SK-N-SH (cell line): ENCODE measurements at places on chromosomes 3 and 15. TPM values are rescaled to one million over a fixed set of nuclear protein-coding genes. Genes with fewer than 3 reads are reported as not detected.
A peak's percentile ranks its signal among the peaks of the same experiment; 100 is the strongest.

Gene FETUB
- 0.05 TPM in 2 replicates for polyA plus RNA-seq

- H3K4me3 ChIP-seq = no peak overlapping the region
Observed at GRCh38 chr3:142366434-142366833, 81.4 kb downstream of the XRN1 start.

DNA sequence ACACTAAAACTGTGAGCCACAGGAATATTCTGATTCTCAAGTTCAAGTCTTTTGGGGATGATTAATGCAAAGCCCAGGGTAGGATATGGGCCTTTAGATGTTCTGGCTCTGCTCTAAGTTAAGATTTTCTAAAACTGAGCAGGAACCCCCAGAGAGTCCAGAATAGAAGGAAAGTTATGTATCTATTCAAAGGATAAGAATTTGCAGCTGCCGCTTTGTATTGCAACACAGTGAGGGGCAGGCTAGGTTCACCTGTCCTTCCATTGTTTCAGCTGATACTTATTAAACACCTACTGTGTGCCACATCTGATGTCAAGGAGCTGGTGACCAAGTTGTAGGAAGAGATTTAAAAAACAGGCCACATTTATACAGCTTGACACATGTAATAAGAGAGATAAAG lies 290.4 kb downstream of the MAGI1 start:
- no peak overlapping the region for H3K27ac ChIP-seq
- no peak for DNase-seq
- no peaks in the 10 kb centered on the region for H3K27me3 ChIP-seq
- no peaks in the 10 kb centered on the region for H3K36me3 ChIP-seq
- 0 out of 2 replicates have a peak, but pooled peaks cover 1% of the 10 kb centered on the region for H3K4me1 ChIP-seq
- no peak overlapping the region for H3K4me3 ChIP-seq

DNA sequence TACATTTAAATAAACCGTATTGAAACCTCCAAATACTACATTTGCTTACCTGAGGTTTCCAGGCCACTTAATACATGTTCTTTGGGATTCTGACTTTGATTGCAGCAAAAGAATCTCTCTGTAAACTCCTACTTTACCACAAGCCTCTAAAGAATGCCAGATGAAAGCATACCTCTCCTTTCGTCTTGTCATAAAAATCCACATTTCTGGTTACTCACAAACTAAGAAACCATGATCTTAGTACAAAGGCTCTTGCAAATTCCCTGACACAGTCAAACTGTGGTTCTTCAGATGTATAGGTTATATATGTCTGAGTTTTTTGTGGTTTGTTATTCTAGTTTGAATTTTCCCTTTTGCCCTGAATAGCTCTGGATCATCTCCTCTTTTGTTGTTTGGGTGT lies 188.4 kb downstream of the RAP2B start:
- no peaks in the 10 kb centered on the region for H3K27me3 ChIP-seq
- H3K4me3 ChIP-seq = no peak overlapping the region
- H3K36me3 ChIP-seq = no peaks in the 10 kb centered on the region
- H3K27ac ChIP-seq = no peak overlapping the region; the same call in 1 of the 2 replicates
- H3K4me1 ChIP-seq = no peaks in the 10 kb centered on the region

DNA sequence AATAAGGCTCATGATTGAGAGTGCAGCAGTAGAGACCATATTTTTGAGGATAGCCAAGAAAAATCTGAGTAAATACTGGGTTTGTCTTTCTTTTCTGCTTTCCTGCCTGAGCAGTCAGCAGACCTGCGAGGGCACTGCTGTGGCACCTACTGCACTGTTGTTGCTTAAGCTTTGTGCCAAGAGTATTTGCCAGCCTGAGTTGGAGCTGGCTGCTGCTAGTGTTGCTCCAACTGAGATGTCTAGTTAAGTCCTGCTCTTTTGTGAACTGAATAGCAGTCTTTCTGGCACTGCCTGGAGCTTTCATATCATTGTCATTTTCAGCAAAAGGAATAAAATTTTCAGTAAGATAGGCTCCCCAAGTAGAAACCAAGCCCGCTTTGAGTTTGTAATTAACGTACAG lies 214.5 kb upstream of the P2RY1 start:
- DNase-seq = no peak
- H3K4me3 ChIP-seq = no peak overlapping the region
- H3K4me1 ChIP-seq = no peaks in the 10 kb centered on the region; the same call in 1 of the 2 replicates
- no peaks in the 10 kb centered on the region for H3K27me3 ChIP-seq
- no peak overlapping the region for H3K27ac ChIP-seq

DNA sequence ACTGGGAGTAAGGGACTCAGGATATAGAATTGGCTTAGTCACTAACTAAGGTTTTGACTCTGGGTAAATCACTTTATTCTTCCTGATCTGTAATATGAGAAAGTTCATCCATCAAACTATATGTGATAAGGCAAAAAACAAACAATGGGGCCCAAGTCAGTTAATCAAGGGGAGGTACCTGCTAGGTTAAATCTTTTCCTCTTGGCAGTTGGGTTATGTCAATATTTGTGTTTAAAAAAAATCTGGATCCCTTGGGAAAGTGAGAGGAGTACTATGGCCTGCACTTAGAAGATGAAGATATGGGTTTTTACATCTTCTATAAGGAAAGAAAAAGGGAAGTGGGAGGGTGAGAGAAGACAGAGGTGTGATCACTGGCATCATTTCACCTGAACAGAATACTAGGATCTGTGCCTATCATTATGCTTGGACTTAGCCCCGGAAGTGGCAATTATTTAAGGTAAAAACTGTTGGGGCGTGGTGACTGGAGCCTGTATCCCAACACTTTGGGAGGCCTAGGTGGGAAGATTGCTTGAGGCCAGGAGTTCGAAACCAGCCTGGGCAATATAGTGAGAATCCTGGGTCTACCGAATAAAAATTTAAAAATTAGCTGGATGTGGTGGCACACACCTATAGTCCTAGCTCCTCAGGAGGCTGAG lies 2.8 kb upstream of the SLC28A2 start:
- no peaks in the 10 kb centered on the region for H3K27me3 ChIP-seq
- no peaks in the 10 kb centered on the region for H3K36me3 ChIP-seq
- no peak for DNase-seq
- no peaks in the 10 kb centered on the region for H3K4me1 ChIP-seq
- H3K4me3 ChIP-seq = no peak overlapping the region

- H3K27ac ChIP-seq = no peak overlapping the region
- H3K4me3 ChIP-seq = no peak overlapping the region
- no peaks in the 10 kb centered on the region for H3K36me3 ChIP-seq
- H3K4me1 ChIP-seq = no peaks in the 10 kb centered on the region
- no peak for DNase-seq
Observed at GRCh38 chr3:131619821-131620220, 117.0 kb upstream of the MRPL3 start.

Gene ADAMTS7
- 12.7 and 17.9 TPM in 2 replicates for polyA plus RNA-seq

Gene SLC22A14
- polyA plus RNA-seq = 0.10 and 0.16 TPM in 2 replicates

DNA sequence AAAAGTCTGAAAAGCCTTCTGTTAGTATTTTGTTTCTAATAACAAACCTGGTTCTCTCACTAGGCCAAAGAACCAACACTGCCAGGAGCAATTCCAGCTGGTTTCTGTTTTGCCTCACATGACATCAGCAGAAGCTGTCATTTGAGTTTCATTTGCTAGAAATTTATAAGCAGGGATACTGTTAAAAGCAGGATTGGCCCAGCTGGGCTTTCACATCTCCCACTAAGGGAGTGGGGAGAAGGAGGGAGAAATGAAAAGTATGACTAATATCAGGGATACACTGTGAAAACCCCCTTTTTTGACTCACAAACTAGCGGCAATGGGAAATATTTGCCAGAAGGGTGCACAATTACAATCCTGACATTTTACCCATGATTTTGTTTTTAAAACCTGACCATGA lies 5.3 kb downstream of the CCDC80 start:
- DNase-seq = peak; percentile 58
- H3K27ac ChIP-seq = peak overlapping the region; percentile 92
- peaks cover 25% of the 10 kb centered on the region for H3K36me3 ChIP-seq
- H3K4me3 ChIP-seq = peak overlapping the region; percentile 77

DNA sequence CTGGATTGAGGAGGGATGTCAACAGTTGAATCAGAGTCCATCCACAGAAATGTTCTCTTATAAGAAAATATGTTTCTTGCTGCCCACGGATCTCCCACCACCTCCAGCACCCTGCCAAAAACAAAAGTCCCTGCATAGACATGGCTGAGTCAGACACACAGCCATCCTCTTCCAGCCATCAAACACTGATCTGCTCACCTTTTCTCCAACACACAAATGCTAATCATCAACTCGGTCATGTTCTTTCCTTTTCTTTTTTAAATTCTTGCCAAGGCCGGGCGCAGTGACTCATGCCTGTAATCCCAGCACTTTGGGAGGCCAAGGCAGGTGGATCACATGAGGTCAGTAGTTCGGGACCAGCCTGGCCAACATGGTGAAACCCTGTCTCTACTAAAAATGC lies 110.7 kb upstream of the IL12A start:
- H3K27ac ChIP-seq = peak overlapping the region; percentile 51
- DNase-seq = no peak
- peaks cover 27% of the 10 kb centered on the region for H3K4me1 ChIP-seq
- H3K36me3 ChIP-seq = no peaks in the 10 kb centered on the region; the same call in 1 of the 2 replicates
- no peak overlapping the region for H3K4me3 ChIP-seq

Gene XIRP1
- polyA plus RNA-seq = not detected in 2 replicates

GRCh38 chr3:17514597-17514996 lies 227.8 kb downstream of the TBC1D5 start:
- no peaks in the 10 kb centered on the region for H3K4me1 ChIP-seq
- H3K27me3 ChIP-seq = no peaks in the 10 kb centered on the region
- no peaks in the 10 kb centered on the region for H3K36me3 ChIP-seq
- no peak for DNase-seq
- H3K4me3 ChIP-seq = no peak overlapping the region

DNA sequence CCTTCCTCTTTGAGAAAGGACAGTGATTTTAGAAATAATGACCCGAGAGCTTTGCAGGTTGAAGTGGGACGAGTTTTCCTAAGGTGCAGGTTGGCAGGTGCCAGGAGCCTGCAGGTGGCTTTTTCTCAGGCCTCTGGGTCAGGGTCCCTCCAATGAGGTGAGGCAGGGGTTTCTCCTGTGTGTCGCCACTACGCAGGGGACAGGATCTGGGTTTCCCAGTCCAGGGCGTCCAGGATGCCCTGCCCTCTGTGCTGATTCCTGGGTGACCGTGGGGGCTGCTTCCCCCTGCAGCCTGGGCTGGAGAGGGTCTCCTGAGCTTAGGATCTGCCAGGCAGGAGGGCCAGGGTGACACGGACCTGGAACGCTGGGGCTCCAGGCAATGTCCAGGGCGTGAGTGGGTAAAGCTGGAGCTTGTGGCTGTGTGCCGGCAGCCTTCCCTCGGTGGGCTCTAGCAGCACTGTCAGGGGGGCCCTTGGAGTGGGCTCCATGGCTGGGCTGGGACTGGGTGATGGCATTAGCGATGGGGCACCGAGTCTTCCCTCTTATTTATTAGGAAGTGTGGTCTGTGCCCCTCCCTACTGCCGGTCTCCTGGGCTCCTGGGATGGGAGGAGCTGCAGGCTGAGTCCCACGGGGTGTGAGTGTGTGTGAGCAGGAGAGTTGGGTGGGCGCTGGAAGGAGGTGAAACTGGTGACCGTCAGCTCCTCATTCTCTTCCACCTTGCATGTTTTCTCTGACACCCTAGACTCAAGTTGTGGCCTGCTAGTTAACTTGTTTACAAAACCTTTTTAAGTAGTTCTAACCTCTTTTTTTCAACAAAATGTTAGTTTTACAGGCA lies 1.8 kb downstream of the APBA2 start:
- no peaks in the 10 kb centered on the region for H3K4me1 ChIP-seq
- peak overlapping the region; percentile 69 for H3K4me3 ChIP-seq
- peak; percentile 47 for DNase-seq
- no peaks in the 10 kb centered on the region for H3K36me3 ChIP-seq

- DNase-seq = no peak
- no peaks in the 10 kb centered on the region for H3K27me3 ChIP-seq
- no peaks in the 10 kb centered on the region for H3K36me3 ChIP-seq
- no peak overlapping the region for H3K4me3 ChIP-seq
- no peak overlapping the region for H3K27ac ChIP-seq
Observed at GRCh38 chr15:57440799-57441198, 64.5 kb downstream of the CGNL1 start.

DNA sequence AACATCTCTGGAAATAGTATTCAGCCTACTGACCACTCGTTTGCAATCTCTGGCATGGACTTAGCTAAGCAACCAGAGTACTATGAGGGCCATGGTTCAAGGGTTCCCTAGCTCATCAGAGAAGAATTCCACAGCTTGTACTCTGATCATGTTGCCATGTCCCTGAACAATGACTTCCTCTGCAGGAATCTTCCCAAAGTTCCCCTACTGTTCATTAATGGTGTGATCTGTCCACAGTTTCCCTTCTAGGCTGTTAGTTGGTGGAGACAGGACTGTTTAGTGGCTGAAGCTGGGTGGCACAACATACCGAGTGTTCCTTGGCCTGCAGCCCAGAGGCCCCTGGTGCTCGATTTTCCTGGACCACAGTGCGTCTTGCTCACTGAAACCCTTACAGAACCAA lies 44.4 kb upstream of the GALNT15 start:
- no peaks in the 10 kb centered on the region for H3K27me3 ChIP-seq
- no peaks in the 10 kb centered on the region for H3K36me3 ChIP-seq
- peaks cover 8% of the 10 kb centered on the region; the same call in 1 of the 2 replicates for H3K4me1 ChIP-seq
- H3K27ac ChIP-seq = no peak overlapping the region
- no peak for DNase-seq

Gene BNC1
- polyA plus RNA-seq = not detected in 2 replicates

Gene KLF15
- polyA plus RNA-seq = 0.28 and 0.39 TPM in 2 replicates

GRCh38 chr3:71721651-71722157 lies 3.5 kb downstream of the EIF4E3 start:
- H3K4me3 ChIP-seq = no peak overlapping the region
- H3K27ac ChIP-seq = no peak overlapping the region
- H3K36me3 ChIP-seq = no peaks in the 10 kb centered on the region
- peaks cover 12% of the 10 kb centered on the region for H3K27me3 ChIP-seq
- DNase-seq = no peak
- H3K4me1 ChIP-seq = peaks cover 13% of the 10 kb centered on the region; the same call in 1 of the 2 replicates

Gene PIGZ
- polyA plus RNA-seq = 4.1 and 5.0 TPM in 2 replicates

Gene ITGA11
- polyA plus RNA-seq = 0.49 and 0.52 TPM in 2 replicates

- no peaks in the 10 kb centered on the region for H3K27me3 ChIP-seq
- no peak overlapping the region for H3K27ac ChIP-seq
- no peaks in the 10 kb centered on the region for H3K4me1 ChIP-seq
- DNase-seq = no peak
- H3K4me3 ChIP-seq = no peak overlapping the region
Observed at GRCh38 chr3:180142041-180142440, 105.3 kb upstream of the PEX5L start.

DNA sequence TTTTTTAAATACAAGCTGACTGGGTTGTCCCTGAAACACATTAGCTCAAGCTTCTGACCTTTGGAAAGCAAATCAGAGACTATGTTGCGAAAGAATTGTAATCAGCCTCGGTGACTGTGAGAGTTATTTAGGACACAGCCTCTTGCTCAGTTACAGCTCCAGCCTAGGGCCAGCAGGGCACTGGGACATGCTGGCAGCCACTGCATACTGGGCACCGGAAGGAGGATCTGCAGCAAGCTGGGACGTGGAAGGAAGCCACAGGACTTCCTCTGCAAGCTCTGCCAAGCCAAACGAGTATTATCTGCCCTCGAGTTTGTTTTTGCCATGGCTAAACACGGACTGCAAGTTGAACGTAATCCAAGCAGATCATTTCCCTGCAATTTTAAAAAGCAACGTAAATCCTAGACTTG lies 24.4 kb upstream of the COPG1 start:
- no peak overlapping the region for H3K4me3 ChIP-seq
- peaks cover 3% of the 10 kb centered on the region; the same call in 1 of the 2 replicates for H3K4me1 ChIP-seq
- DNase-seq = peak; percentile 73
- H3K36me3 ChIP-seq = no peaks in the 10 kb centered on the region
- H3K27me3 ChIP-seq = no peaks in the 10 kb centered on the region

Gene FBXW12
- polyA plus RNA-seq = 0.07 TPM in 1 of 2 replicates, not detected in the other

- peak overlapping the region; percentile 63 for H3K27ac ChIP-seq
- no peak for DNase-seq
- peaks cover 9% of the 10 kb centered on the region for H3K4me1 ChIP-seq
Observed at GRCh38 chr3:54954521-54954920, 26.7 kb upstream of the LRTM1 start.

- no peak overlapping the region for H3K4me3 ChIP-seq
- no peaks in the 10 kb centered on the region for H3K4me1 ChIP-seq
- H3K27ac ChIP-seq = no peak overlapping the region
- DNase-seq = no peak
- H3K36me3 ChIP-seq = no peaks in the 10 kb centered on the region
Observed at GRCh38 chr15:92839696-92840095, 60.4 kb upstream of the CHD2 start.
